ENCODE measurements at places on chromosomes 16 and 17.

DNA sequence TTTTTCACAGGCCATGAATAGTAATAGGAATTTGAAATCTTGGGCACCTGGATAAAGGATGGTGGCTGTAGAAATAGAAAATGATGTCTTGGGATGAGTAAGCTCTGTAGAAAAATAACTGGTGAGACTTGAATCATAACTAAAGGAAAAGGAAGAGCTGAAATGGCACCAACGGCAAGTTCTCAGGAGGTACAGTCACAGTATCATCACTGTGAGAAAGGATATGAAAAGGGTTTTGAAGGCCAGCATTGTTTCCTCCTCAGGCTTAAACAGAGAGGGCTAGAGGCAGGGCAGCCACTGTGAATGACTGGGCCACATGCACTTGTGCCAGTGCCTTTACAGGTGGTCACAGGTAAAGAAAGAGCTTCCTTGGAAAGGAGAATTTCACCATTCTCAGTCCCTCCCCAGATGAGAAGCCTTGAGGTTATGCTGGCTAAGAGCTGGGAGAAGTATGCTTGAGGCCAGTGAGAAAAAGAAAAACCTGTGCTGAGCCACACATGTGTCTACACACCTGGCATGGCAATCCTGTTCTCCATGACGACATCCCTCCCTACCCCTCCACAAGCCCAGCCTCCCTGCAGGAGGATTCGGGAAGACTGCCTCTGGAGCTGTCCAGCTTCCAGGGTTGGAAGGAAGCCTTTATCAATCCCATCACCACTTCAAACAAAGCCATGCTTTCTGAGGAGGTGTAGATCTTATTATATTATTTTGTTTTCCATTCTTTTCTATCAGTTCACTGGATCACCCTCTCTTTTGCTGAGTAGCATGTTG lies 3.8 kb upstream of the ANKFN1 start:
- no peak for DNase-seq

DNA sequence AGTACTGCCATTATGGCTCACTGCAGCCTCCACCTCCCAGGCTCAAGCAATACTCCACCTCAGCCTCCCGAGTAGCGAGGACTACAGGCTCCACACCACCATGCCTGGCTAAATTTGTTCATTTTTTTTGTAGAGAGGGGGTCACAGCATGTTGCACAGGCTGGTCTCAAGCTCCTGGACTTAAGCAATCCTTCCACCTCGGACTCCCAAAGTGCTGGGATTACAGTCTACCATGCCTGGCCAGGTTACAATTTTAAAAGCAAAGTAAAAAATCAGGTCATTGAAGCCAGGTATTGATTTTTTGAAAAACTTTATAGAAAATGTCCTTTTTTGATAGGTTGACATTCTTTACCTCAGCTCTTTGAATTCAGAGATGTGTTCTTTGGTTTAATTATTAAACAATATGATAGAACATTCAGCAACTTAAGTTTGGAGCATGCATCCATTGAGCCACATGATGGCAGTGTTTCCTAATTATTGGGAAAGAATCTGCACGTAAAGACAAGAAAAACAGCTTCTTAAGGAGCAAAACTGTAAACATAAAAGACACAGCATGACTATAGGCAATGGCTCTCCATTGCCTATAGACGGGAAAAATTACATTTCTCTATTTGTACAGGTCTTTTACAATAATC lies 1.7 kb upstream of the SLC16A11 start:
- DNase-seq, result peak; percentile 85

- no peak for DNase-seq
Observed at GRCh38 chr17:19482576-19482975, 51.1 kb upstream of the SLC47A1 start.

DNA sequence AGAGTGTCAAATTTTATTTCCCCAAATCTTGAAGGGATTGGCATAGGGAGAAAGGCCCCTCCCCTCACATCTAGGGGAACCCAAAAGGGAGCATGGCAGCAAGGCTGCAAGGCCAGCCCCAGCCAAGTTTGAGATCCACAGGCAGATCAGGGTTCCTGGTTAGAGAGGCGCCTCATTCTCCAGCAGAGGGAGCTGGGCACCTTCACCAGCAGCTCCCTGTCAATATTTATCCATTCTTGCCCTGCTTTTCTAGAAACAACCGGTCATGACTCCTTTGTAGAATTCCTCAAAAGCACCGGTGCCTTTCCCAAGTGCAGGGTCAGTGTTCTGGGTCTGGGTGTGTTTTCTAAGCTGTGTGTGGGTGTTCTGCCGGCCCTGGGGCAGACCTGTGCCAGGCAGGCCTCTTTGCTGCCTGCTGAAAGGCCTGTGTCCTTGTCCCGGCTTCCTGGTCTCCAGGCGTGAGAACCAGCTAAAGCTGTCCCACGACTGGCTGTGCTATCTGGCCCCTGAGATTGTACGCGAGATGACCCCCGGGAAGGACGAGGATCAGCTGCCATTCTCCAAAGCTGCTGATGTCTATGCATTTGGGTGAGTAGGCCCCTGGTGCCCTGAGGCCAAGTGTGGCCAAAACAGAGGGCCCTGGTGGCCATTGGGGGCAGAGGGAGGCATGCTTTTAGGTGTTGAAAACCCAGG lies 21.2 kb upstream of the LGALS9 start:
- DNase-seq, result peak; percentile 77

DNA sequence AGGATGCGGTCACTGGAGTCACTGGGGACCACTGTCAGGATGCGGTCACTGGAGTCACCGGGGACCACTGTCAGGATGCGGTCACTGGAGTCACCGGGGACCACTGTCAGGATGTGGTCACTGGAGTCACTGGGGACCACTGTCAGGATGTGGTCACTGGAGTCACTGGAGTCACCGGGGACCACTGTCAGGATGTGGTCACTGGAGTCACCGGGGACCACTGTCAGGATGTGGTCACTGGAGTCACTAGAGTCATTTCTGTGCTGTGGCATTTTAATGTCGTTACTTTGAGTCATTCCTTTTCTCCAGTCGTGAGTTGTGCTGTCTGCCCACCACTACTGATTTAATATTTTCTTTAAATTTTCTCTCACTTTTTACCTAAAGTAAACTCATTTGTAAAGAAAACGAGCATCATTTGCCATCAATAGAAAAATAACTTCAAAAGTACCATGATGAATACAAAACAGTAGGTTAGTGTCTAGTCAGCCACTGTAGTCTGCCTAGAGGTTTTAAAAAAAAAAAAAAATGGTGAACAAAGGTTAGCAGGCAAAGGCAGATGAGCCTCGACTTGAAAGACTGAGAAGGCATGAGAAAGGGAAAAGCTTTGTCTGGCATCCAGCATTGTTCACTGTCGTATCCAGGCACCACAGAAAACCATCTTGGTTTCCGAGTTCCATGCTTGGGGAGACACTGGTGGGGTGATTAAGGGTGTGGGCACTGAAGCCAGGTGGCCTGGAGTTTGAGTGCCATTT lies 346.6 kb downstream of the SNX29 start:
- no peak for DNase-seq

DNA sequence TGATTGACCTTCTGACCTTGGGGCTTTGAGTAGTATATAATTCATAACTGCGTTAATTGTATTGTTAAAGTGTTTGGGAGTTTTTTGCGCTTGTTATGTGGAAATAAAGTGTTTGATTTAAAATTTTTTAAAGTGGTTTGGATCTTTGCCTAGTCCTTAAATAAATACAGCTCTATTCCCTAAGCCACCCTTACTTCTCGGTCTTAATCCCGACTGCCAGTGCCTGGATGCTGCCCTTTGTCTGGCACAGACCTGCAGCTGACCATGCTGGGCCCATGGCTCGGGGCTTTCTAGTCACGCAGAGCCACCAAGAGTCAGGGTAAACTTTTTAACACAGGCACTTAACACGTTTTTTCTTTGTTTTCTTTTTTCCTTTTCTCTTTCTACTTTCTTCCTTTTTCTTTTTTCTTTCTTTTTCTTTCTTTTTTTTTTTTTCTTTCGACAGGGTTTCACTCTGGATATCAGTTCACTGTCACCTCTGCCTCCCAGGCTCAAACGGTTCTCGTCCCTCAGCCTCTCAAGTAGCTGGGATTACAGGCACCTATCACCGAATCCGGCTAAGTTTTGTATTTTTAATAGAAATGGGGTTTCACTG lies 19.6 kb upstream of the SLC5A11 start:
- DNase-seq, result no peak

DNA sequence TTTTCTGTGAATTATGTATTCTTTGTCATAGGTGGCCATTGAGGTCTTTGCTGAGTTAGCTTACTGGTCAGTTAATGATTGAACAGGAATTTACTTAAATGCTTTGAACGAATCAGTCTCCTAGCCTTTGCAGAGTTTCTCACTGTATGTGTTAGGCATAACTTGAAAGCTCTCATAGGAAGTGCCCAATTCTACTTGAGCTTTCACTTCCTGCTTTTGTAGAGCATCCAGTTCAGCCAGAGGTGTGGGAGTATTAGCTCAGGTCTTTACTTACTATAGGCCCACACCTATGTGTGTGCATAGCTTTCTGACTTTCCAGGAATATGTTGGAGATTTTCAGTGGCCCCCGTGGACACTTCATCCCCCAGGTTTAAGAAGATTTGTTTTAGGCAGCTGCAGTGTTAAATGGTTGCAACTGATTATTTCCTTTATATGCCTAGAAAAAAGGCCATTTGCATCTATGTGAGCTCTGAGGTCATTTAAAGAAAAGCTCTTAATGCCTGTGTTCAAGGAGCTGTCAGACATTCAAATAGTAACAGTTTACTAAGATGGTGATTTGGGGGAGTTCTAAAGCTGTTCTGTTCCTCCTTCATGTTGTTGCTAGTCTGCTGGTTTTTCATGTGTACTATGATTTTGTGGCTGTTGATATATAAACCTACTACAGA lies 62.3 kb downstream of the PHKB start:
- peak; percentile 59 for DNase-seq

GRCh38 chr17:49388290-49388640 lies 26.2 kb upstream of the ZNF652 start:
- DNase-seq, result no peak

DNA sequence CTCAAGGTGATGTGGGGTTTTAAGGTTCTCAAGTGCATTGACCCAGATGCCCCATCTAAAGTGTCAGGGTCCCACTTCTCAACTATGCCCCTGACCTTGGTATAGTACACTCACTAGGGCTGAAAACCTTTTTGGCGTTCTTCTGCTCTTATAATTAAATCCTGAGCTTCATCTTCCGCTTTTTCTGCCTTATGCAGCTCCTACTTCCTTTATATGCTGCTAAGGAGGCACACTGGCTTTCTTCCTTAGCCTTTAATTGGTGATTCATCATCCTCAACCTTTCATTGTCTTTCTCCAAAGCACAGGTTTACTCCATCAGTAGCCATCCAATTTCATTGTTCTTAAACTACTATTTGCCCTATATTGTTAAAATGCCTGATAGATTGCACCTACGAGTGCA lies 5.3 kb upstream of the NF1 start:
- DNase-seq, result peak; percentile 45

- DNase-seq, result peak; percentile 80
Observed at GRCh38 chr17:27245230-27245696, 48.7 kb upstream of the WSB1 start.

GRCh38 chr17:7851438-7852261 lies 3.2 kb upstream of the TMEM88 start:
- DNase-seq, result peak; percentile 89

- DNase-seq, result no peak
Observed at GRCh38 chr17:81424151-81425017, 29.1 kb downstream of the BAHCC1 start.

- DNase-seq, result no peak
Observed at GRCh38 chr17:57962279-57963148, 7.3 kb upstream of the CUEDC1 start.

DNA sequence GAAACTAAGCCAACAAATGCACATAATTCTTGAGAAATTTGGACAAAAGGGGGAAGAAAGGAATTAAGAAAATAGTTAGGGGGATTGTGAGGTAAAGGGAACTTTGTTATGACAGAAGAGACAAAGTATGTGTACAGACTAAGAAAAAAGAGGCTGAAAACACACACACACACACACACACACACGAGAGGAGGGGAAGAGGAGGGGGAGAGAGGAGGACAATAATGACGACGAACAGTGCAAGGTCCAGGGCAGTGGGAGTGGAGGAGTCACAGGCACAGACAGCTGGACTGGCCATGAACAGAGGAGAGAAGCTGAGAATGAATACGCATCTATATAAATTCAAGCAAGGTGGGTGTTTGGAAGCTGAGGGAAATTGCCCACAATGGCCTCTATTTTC lies 44.6 kb downstream of the MARVELD3 start:
- DNase-seq, result no peak

DNA sequence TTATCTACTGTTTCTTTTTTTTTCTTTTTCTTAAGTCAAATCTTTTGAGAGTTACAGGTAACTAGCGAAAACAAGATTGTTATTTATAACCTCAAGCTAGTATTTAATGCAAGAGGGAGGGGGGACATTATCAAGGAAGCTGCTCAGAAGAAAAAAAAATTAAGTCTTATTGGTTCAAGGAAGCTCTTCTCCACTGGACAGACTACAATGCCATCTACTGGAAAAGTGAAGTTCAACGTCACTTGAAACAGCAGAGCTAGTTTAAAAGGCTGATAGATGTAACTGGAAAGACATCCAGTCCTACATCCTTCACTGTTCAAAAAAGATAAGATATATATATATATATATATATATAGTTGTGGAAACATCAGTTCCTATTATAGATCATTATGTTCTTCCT lies 418.0 kb upstream of the PSMD7 start:
- peak; percentile 35 for DNase-seq

DNA sequence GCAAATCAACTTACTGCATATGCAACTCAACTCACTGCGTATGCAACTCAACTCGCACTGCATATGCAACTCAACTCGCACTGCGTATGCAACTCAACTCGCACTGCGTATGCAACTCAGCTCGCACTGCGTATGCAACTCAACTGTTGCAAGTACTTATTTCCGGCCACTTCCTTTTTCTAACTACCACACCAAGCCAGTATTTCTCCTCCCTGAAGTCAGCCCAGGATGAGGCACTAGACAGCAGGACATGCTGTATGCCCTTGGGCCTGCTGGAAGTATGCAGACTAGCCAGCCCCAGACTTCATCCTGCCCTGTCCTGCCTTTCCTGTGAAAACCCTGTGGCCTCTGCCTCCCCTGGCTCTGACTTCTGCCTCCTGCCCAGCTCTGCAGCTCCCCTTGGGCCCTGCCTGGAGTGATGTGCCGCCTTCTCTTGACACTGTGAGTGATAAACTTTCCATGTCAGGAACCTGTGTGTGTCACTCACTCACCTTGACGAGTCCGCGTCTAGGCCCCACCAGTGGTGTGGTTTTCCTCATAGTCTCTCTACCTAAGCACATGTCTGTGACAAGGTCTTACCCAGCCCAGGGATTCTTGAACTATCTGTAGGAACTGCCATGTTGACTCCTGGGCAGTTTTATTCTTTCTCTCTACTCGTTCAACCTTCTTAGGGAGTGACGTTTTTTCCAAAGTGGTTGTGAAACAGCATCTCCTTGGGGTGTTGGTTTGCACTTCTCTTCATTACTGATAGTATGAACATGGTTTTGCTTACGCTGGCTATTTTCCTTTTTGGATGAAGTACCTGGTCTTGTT lies 16.4 kb downstream of the ZNF778 start:
- peak; percentile 17 for DNase-seq

GRCh38 chr17:1045456-1045855 lies 48.5 kb downstream of the TIMM22 start:
- DNase-seq, result no peak

GRCh38 chr16:75080205-75081029 lies 36.2 kb downstream of the LDHD start:
- peak; percentile 89 for DNase-seq

GRCh38 chr16:54164789-54165173 lies 121.8 kb downstream of the IRX3 start:
- no peak for DNase-seq
